ENCODE measurements at places on chromosomes 4 and X. TPM values are rescaled to one million over a fixed set of nuclear protein-coding genes. Genes with fewer than 3 reads are reported as not detected.
A peak's percentile ranks its signal among the peaks of the same experiment; 100 is the strongest.

GRCh38 chrX:72367516-72367915 lies 61.8 kb upstream of the CITED1 start:
- DNase-seq = no peak

DNA sequence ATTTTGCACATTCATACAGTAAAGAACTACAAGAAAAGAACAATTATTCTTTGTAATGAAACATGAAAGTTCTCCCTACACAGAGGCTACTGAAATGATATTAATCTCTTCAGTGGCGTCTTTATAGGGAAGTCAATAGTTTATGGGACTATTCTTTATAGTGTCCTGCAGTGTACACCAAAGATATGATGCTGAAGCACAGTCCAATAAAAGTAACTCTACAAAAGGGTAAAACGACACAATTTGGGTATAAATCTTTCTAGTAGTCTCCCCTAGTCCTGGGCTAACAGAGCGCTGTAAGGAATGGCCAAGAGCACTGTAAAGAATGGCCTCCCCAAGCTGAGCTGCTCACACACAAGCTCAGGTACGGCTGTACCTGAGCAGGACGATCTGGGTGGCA lies 101.1 kb upstream of the FUNDC1 start:
- DNase-seq = no peak

DNA sequence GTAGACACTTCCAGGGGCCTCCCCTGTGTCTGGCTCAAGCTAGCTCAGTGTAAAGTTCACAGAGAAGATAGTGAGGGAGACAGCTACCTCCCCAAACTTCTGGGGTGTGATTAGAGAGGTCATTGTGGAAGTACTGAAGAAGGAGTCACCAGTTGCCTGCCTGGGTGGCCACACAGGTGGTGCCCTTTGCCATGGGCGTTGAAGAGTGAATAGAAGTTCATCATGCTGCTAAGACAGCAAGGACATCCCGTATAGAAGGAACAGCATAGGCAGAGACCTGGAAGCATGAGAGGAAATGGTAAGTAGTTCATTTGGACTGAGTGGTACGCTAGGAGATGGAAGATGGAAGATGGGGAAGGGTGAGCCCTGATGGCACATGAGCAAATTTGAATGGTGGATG lies 110.1 kb downstream of the PJA1 start:
- DNase-seq = peak; percentile 5

- DNase-seq = no peak
Measured at GRCh38 chr4:79842162-79842561, 230.9 kb downstream of the ANTXR2 start.

DNA sequence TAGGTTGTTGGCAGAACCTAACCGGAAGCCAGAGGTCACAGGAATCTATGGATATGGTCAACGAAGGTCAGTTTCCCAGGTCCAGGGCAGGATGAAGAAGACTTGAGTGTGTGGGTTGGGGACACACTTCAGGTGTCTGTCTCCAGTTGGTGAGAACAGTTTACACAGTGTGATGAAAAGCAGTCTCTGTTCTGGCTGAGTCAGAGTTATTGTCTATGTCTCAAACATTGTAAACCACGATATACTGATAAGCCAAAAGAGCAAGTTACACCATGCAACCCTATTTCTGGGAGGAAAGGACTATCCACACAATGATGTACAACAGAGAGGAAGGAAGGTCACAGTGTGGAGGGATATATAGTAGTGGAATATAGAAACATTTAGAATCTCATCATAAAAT lies 187.1 kb upstream of the C1QTNF7 start:
- DNase-seq = no peak

DNA sequence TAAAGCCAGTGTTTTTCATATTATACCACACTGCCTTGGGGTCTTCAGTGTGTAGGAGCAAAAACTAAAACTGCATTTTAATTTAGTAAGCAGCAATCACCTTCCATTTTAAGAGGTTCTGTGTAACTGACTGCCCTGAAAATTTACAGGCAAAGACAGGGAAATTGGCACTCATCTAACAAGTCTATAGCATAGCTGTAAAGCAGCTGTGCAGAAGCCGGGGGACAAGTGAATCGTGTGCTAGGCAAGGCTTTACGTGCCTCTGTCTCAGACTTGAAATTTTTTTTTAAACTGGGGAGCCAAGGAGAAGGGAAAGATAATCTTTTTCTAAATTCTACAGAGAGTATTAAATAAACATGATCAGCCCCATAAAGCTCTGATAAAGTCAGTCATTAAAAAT lies 39.7 kb downstream of the TSPAN5 start:
- DNase-seq = no peak

GRCh38 chrX:20412871-20413486 lies 146.3 kb upstream of the RPS6KA3 start:
- DNase-seq = no peak

Gene IQSEC2
- 8.4 TPM for total RNA-seq
